Left colon (tissue), 2 donors: ENCODE measurements at places on chromosomes 3 and 15. TPM values are rescaled to one million over a fixed set of nuclear protein-coding genes. Genes with fewer than 3 reads are reported as not detected.

DNA sequence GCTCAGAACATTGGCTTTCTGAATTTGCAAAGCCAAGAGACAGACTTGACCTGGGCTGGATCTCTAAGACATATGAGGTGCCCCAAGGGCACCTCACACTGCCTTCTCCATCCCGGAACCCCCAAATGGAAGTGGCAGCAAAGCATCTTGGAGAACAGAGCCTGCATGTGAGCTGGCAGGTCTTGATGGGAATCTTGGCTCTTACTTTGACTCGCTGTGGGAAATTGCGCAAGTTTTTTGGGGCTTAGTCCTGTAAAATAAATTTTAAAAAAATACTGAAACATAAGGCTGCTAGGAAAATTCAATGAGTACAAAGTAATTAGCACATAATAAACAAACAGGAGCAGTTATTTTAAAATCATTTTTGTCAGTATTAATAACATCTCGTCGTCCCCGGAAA lies 13.7 kb upstream of the SEC22A start:
- no peak for DNase-seq

Gene EBLN2
- total RNA-seq: 5.3 TPM

DNA sequence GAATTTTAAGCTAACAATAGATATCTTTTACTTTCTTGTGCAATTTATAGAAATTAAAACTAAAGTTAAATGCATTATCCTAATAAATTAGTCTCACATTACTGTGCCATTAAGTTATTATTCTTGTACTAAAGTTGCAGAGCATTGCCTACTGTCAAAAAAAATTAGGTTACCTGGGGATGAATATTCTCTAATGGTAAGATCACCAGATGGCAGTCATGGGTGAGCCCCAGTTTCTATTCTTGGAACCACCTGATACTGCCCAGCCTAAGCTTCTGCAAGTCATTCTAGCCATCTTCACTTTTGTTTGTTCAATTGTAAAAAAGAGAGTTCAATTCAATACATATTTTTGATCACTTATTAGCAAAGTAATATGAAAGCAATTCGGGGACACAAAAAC lies 213.2 kb downstream of the CADM2 start:
- no peak for DNase-seq

- DNase-seq: no peak
These were observed 104.2 kb downstream of the CBLB start for GRCh38 chr3:105764378-105765307.

DNA sequence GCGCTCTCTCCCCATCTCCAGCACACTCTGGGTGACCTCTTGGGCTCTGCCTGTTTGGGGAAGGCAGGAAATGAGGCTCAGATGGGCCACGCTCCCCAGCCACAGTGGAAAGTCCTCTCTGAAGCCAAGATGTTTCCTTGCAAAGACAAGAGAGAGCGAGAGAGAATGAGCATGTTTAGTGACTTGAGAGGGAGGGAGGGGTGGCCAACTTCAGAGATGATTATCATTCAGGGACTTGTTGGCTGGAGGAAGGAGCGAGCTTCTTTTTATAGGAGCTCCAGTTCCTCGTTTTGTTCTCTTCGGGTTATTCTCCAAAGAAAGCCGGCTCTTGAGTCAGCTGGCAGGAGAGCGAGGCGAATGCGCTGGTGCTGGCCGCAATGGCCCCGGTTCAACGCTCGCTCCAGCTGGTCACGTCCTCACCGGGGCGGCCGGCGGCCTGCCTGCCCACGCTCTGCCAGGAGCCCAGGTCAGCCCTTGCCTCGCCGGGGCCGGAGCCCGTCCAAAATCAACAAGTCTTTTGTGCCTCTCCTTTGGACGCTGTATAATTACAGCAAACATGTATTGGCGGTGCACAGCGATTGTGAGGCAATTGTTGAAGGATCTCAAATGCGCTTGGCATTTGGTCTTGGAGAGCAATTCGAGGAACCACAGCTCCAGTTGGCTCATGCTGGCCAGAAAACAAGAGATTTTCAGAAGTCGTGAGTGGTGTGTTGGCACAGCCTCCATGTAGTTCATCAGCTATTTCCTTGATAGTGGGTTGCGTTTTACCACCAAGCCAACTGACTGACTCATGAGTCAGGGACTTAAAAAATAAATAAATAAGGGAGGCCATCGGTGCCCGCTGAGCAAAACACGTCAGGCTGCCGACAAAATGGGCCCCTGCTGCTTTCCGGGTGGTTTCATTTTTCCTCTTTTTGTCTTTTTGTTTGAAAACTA lies 288.6 kb downstream of the UACA start:
- DNase-seq: no peak

DNA sequence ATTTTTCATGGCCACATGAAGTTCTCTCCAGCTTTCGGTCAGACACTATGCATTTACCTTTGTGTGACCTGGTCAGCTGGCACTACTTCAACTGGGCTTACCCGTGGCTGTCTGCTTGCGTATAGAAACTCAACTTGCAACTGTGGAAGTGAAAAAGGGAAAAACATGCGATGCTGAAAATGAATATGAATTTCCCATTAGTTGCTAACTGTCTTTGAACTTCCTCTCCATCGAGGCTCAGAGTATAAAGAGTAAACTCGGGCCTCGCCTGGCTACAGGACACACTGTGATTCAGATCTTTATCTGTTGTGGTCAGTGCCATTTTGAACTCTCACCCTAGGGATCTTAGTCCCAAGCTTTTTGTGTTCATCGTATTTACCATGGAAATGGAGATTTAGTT lies 26.8 kb downstream of the NFKBIZ start:
- no peak for DNase-seq

Gene HAPLN3
- 2.4 TPM for total RNA-seq
